Karpas-422 (cell line): ENCODE measurements at places on chromosomes 1 and 21.

GRCh38 chr21:16587141-16587581 is 857.4 kb downstream of the USP25 start:
- DNase-seq = no peak

DNA sequence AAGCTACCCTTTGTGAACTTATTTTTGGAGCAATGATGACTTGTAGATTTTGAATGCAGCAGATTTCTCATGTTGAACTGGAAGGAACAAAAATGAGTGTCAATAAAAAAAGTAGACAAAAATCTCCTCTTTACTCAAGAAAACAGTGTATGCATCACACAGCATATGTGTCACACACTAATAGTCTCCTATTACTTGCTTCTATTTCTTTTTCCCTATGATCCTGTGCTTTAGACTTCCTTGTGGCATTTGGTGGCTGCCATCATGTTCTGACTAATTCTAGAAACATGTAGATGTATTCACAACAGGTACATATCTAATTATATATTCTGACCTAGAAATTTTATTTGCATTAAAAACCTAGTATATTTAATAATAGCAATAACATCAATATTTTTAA is 14.3 kb downstream of the RC3H1 start:
- DNase-seq = no peak

DNA sequence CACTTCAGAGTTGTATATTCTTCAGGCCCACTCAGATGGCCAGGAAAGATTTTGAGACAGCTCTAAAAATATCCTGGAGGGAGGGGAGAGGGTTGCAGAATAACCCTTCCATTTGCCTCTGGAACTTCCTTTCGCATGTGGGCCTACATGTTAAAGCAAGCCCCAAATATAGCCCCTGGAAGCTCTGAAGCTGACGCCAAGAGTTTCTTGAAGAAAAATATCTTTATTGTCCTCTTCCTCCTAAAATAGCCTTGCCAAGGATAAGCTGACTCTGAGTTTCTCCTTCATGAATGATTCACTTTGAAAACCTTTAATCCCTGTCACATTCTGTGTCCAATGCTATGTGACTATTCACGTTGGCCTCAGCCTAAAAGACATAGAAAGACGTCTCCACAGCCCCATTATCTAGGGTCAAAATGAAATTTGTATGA is 6.4 kb downstream of the C1orf116 start:
- DNase-seq = no peak

GRCh38 chr1:210236386-210236839 is 3.8 kb downstream of the SERTAD4 start:
- DNase-seq = no peak

- DNase-seq = peak; percentile 56
Observed at GRCh38 chr1:160032165-160032820, 503 bp upstream of the PIGM start.

GRCh38 chr1:51344602-51345299 is 14.4 kb upstream of the TTC39A start:
- DNase-seq = no peak

DNA sequence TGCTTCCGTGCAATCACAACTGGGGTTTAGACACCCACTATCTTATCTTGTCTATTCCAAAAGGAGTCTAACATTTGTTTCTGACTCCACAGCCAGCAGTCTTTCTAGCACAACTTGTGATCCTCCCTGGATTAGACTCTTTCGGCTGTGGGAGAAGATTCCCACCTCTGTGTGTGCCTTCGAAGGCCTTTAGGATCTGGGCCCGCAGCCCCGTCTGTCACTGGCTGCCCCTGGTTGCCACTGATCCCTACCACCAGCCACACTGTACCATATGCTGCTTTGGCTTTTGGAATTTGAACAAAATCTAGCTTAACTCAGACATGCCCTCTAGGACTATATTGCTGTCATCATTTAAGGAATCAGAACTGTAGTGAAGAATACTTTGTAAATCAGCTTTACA is 18.0 kb downstream of the NTPCR start:
- DNase-seq = no peak

- DNase-seq = no peak
Observed at GRCh38 chr1:91651661-91652071, 151.0 kb downstream of the CDC7 start.

GRCh38 chr1:110083866-110084226 is 13.4 kb upstream of the ALX3 start:
- no peak for DNase-seq

- DNase-seq = no peak
Observed at GRCh38 chr1:2986549-2987305, 34.5 kb upstream of the ACTRT2 start.

DNA sequence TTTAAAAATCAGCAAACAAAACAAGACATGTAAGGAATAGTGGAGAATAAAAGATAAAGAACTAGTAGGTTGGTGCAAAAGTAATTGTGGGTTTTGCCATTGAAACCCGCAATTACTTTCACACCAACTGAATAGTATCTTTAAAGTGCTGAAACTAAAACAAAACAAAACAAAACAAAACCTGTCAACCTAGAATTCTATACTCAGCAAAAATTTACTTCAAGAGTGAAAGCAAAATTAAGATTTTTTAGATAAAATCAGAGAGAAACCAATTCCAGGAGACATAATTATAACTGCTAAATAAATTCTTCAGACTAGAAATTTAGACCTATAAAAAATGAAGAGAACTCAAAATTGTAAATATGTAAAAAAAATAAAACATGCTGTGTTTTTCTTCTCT is 114.0 kb upstream of the TSPAN2 start:
- no peak for DNase-seq

- no peak for DNase-seq
Observed at GRCh38 chr1:85734931-85735330, 26.7 kb upstream of the ZNHIT6 start.

GRCh38 chr1:9018333-9018732 is 7.9 kb downstream of the SLC2A7 start:
- DNase-seq = no peak

DNA sequence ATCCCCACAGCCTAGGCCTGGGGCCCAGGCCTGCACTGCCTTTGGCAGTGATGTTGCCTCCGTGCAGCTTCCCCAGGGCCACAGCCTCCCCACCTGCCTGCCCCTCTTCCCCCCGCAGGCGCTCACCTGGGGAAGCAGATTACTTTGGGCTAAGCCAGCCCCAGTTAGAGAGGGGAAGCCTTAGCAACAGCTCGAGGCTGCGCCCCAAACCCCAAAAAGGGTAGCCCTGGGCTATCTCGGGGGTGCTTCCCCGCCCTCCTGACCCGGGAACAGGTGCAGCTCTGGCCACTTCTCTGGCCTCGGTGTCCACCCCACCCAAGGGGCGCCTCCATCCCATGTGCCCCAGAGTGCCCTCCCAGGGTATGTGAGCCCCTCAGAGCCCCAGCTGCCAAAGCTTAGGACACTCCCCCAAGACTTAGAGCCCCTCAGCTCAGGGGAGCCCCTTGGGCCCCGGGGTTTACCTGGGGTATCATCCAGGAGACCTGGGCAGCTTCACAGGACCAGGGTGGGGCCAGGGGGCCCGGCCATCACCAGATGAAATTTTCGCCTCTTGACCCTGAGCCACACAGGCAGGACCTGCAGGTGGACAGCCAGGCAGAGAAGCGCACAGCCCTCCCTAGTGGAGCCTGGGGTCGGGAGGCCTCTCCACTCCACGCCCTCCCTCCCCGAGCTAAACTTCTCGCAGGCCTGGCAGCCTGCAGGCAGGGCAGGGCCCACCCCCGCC is 3.3 kb upstream of the TTC34 start:
- no peak for DNase-seq

GRCh38 chr1:107344268-107344760 is 203.5 kb downstream of the NTNG1 start:
- no peak for DNase-seq

- DNase-seq = no peak
Observed at GRCh38 chr1:187306710-187307415, 478.1 kb downstream of the PLA2G4A start.

GRCh38 chr1:61323681-61324328 is 241.4 kb downstream of the NFIA start:
- DNase-seq = no peak

- DNase-seq = no peak
Observed at GRCh38 chr1:208135354-208135753, 108.8 kb downstream of the PLXNA2 start.

- DNase-seq = peak; percentile 77
Observed at GRCh38 chr1:207077470-207078377, 10.9 kb upstream of the C4BPB start.

GRCh38 chr1:170067253-170067819 is 7.2 kb downstream of the KIFAP3 start:
- peak; percentile 53 for DNase-seq

DNA sequence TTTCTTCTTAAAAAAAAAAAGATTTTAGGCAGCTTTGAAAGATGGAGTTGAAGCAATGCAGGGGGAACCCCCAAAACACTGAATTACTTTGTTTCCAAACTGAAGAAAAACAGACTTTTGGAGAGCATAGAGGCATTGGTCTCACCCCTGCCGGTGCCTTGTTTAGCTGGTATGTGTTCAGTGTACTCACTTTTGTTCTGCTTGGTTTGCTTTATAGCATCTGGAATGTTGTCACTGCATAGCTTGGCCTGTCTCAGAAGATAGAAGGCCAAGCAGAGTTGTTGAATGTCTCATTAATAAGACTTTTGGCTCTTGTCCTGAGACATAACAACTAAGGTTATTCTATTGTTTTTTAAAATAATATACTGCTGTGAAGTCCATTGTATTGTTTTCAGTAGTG is 6.9 kb downstream of the THRAP3 start:
- no peak for DNase-seq

DNA sequence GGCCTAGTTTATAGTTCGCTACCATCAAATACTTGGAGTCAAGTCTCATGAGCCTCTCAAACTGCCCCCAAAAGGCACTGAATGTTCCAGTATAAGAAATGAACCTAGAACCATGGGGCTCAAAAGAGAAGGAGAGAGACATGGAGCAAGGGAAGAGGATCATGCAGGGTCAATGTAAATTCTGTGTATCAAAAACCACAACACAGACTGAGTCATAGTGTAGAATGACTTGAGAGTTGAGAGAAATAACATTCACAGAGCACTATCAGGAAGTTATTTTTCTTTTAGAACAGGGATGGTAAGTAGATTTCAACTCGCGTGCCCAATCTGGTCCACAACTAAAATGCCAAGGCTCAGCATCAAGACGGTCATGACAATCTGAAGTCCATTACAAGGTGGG is 59.8 kb downstream of the GNG12 start:
- no peak for DNase-seq

DNA sequence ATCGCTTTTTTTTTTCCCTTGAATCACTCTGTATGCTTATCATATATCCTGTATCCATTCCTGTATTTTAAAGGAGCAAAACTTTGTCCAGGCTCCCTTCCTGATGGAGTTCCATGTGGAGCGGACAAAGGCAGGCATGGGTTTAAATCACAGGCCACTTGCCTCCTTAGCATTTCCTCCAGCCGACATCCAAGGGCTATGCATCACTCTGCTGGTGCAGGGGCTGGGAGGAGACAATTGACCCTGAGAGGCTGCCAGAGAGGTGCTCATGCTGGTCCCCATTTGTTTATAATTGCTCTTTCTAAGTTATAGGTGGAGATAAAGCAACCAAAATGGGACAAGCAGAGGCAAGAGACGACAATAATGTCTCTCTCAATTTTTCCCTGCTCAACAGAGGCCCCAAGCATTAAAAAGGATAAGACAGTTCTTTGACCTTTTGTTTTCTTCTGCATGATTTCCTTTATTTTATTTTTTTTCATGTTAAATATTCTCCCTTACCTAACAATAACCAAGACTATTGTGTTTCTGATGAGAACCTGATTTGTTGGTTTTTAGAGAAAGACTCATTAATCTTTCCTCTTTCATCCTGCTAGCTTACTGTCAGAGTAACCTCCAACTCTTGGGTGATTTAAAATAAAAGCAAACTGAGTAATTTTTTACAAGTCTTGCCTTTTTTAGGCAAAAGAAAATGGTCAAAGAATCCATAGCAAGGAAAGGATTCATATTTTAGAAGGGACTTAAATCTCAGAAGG is 353.7 kb downstream of the ADGRL2 start:
- DNase-seq = no peak

DNA sequence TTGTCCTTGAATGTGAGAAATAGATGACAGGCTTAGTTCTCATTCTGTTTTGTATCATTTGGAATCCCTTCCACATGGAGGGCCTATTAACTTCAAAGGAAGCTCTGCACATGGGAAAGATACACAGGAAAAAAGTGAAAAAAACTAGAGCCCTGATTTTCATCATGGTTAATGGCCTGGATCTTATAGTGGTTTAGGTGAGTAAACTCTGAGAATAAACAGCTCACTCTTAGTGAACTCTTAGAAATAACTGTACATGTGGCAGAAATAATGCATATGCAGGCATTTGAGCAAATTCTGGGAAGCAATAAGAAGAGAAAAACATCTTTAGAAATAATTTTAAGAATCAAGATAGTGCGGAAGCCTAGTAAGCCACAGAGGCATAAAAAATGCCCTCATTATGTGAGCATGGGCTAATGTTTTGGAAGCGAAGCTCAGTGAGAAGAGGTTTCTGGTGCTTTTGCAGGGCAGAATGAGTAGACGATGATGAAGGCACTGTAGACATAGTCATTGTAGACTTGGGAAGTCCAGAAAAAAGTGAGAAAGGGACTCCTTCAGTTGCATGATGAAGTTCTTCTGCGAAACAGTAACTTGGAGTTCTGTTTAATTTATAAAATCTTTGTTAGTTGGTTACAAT is 279.9 kb downstream of the DNM3 start:
- no peak for DNase-seq

DNA sequence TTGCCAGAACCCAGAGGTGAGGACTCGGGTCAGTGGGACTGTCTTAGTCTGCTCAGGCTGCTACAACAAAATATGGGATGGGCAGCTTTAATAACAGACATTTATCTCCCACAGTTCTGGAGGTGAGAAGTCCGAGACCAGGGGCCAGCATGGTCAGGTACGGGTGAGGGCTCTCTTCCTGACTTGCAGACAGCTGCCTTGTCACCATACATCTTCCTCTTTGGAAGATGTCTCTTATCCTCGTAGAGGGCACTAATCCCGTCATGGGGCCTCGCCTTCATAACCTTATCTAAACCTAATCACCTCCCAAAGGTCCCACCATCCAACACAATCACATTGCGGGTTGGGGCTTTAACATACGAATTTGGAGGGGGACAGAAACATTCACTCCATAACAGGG is 51.9 kb downstream of the GLUL start:
- no peak for DNase-seq

- no peak for DNase-seq
Observed at GRCh38 chr21:28771790-28772501, 220.7 kb downstream of the LTN1 start.

GRCh38 chr1:36836196-36836883 is 198.0 kb downstream of the GRIK3 start:
- no peak for DNase-seq

GRCh38 chr21:39562791-39563770 is 49.7 kb upstream of the B3GALT5 start:
- DNase-seq = no peak

- no peak for DNase-seq
Observed at GRCh38 chr1:109777436-109777835, 13.7 kb upstream of the EPS8L3 start.

DNA sequence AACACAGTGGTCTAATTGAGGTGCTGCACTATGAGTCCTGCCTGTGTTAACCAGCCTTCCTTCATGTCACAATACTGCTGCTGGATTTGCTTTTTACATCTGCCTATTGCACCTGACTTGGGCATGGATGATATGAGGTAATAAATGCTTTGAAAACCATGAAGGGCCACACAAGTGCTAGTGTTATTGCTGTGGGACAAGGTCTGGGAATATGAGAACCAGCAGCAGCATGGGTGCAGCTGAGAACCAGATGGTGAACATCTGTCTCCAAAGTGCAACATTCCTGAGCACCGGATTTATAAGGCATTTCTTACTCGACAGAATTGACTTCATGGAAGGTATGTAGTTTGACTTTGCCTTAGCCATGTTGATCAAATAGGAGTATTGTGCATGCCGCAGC is 16.6 kb downstream of the TRIM45 start:
- no peak for DNase-seq

GRCh38 chr1:83905315-83905907 is 93.5 kb downstream of the TTLL7 start:
- peak; percentile 70 for DNase-seq
